ENCODE measurements at places on chromosomes 13 and 19.
A peak's percentile ranks its signal among the peaks of the same experiment; 100 is the strongest.

DNA sequence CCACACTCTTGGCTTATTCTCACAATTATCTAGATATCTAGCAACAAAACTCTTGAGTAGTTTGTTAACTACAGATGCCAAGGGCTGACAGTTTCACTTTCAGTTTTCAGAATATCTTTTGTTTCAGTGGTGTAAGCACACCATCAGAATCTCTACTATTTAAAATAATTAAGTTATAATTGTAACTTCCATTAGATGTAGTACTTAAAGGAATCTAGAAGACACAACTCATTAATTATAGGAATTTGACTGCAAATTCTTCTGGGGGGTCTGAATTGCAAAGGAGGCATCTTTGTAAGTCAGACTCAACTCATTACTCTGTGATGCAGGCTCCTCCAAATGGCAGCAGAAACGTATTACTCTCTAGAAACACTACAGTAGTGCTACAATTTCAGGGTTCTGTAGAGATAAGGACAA, 44.9 kb upstream of the USPL1 start:
- DNase-seq: peak; percentile 57

DNA sequence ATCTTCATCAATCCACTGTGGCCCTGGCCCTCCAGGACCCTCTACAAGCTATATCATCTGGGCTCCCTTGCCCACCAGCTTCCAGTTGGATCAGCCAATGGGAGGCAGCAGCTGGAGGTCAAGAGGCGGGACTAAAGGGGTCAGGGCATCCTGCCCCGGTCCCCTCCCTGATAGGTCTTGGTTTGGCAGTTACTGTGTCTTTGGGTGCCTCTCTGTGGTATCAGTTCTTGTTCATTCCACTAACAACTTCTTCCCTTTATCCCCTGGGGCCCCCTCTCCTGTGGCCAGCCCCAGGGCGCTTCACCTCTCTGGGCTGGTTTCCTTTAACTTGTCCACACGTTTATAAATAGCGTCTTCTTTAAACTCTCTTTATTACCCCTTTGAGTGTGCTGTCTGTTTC, 83.6 kb downstream of the DCT start:
- no peak for DNase-seq

DNA sequence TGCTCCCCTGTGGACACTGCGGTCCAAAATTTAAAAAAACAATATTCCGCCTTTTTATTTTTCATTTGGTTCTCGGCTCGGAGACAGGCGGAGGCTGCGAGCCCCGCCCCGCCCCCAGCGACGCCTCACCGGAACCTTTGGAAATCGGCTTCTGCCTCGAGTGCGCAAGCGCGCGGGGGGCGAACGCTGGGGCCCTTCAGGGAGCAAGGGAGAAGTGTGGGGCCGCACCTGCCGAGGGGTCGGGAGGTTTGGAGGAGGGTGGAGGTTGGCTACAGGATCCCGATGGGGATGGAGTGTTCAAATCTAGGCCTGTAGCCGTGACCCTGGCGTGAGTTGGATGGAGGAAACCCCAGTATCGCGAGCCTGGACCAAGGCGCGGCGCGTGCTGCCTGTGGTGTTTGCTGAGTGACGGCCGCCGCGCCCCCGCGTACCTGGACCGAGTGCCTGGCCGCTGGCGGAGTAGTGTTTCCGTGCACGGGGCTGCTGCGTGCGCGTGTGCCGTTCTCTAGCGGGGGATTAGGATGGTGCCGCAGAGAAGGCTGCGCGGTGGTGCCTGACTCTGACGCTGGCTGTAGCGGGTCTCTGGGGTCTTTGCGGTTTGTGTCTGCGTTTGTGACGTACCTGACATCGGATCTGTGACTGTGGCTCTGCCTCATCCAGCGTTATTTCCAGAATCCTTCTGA, 565 bp upstream of the ZFP30 start:
- DNase-seq: peak; percentile 72

DNA sequence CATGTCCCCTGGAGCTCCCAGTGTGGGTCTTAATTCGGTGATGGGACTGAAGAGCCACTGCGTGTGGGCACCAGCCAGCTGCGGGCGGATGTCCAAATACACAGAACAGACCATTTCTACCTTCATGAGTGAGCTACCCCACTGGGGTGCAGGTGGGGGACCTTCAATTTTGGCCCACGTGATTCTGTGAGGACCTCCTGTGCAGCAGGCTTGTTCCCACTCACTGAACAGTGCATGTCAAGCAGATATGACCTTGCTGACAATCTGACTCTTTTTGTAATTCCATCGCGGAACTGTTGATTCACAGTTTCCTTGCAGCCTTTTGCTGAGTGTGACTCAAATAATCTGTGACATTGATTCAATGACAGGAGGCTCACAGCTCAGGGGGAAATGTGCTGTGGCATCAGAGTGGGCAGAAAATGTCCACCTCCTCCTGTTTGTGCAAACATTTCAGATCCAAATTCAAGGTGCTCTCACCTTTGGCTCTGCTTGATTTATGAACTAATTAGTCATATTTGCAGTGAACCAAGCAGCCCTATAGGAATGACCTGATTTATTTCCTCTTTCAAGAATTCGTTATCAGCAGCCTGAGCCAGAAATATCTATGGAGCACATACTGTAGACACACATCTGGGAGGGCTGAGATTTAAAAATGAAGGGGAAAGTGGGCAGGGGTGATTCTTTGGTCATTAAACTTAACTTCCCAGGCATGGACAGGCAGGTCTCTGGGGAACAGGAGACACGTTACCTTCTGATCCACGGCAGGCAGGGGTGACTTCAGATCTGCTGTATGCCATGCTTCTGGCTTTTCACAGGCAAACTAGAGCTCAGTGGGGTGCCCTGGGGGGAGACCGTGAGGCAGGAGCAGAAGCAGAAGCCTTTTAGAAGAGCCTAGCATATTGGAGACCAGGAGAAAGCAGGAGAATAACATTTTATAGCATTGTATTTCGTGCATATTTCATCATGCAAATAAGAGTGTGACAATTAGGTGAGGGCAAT, 170.0 kb upstream of the KL start:
- DNase-seq: no peak

GRCh38 chr19:10692673-10693264, 8.5 kb upstream of the QTRT1 start:
- no peak for DNase-seq

DNA sequence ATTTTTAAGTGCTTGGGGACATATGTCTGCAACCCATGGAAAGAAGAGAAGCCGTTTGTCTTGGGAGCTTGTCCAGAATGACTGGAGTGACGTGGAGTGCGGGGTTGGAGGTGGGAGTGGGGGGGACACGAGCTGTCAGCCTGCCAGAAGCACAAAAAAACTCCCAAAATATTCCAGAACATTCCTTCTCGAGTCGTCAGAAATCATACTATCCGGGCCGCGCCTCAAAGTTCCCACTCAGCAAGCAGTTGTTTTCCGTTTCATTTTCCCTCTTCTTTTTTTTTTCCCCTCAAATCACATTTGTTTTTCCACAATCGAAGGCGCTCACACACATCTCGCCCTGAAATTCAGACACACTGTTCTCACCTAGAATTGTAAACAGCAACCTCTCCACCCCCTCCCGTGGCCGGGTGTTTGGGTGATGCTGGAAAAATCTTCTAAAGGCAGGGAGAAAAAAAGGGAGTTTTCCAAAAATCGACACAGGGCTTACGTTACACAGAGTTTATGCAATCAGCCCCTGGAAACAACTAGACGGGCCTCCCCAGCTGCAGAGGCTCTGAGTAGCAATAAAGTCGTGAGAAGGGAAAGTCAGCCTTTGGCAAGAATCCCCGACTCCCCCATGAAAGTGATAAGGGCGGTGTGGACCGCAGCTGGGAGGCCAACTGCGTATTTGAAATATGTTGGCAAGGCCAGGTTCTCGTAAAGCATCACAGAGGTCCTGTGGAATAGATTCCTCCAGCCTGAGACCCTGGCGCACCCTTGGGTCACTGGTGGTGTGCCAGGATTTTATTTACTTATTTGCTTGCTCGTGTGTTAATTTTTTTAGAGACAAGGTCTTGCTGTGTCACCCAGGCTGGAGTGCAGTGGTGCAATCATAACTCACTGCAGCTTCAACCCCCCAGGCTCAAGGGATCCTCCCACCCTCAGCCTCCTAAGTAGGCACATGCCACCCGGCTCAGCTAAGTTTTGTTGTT, 31.2 kb upstream of the KLF2 start:
- peak; percentile 87 for DNase-seq

DNA sequence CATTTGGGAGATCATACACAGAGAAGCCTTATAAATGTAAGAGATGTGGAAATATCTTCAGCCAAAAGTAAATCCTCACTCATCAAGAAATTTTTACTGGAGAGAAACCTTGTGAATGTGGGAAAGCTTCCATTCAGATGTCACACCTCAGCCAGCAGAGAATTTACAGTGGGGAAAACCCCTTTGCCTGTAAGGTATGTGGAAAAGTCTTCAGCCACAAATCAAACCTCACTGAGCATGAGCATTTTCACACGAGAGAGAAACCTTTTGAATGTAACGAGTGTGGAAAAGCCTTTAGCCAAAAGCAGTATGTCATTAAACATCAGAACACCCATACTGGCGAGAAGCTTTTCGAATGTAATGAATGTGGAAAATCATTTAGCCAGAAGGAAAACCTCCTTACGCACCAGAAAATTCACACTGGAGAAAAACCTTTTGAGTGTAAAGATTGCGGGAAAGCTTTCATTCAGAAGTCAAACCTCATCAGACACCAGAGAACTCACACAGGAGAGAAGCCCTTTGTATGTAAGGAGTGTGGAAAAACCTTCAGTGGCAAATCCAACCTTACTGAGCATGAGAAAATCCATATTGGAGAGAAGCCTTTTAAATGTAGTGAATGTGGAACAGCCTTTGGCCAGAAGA, 21.5 kb downstream of the ZNF146 start:
- DNase-seq: no peak

DNA sequence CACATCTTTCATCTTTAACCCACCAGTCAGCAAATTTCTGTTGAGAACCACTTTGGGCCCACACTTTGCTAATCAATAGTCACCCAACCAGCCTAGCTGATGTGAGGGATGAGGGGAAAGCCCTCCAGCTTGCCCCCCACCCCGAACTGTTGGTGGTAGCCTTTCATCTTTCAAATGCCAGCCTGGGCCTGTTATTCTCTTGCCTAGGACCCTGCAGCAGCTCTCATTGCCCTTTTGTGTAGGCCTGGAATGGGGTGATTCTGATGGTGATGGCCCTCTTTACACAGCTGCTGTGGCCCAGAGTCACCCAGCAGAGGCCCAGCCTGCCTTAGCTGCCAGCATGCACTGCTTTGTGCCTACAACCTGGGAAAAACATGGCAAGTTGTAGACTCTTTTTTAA, 294.5 kb downstream of the SLC7A1 start:
- DNase-seq: no peak

DNA sequence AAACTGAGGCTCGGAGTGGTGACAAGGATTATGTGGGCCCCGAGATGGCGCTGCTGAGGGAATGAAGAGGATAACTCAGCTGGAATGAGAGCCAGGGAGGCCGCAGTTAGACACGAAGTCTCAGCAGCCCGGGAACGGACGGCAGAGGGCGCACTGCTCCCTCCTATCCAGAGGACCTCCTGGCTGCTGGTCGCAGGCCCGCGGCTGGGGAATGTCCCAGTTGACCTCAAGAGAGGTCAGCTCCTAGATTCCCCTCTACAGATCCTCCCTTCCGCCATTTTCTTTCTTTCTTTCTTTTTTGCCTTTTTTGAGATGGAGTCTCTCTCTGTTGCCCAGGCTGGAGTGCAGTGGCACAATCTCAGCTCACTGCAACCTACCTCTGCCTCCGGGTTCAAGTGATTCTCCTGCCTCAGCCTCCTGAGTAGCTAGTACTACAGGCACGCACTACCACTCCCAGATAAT, 24.1 kb upstream of the ASPDH start:
- DNase-seq: peak; percentile 54

GRCh38 chr13:20064128-20064527, 96.7 kb downstream of the GJA3 start:
- no peak for DNase-seq

DNA sequence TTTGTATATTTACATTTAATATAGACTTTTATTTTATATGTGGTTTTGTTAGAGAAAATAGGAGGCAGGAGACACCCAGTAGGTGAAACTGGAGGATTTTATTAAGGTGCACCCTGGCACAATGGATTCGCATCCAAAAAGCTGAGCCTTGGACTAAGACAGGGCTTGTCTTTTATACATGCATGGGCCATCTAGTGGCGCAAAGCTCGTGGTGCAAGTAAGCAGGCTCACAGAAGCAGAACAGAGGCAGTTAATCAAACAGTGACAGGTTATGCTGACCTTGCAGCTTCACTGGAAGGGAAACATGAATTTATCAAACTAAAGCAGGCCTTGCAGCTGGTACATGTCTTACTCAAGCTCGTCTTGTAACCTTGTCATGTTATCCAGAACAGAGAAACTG, 58.8 kb upstream of the ZNF681 start:
- no peak for DNase-seq

DNA sequence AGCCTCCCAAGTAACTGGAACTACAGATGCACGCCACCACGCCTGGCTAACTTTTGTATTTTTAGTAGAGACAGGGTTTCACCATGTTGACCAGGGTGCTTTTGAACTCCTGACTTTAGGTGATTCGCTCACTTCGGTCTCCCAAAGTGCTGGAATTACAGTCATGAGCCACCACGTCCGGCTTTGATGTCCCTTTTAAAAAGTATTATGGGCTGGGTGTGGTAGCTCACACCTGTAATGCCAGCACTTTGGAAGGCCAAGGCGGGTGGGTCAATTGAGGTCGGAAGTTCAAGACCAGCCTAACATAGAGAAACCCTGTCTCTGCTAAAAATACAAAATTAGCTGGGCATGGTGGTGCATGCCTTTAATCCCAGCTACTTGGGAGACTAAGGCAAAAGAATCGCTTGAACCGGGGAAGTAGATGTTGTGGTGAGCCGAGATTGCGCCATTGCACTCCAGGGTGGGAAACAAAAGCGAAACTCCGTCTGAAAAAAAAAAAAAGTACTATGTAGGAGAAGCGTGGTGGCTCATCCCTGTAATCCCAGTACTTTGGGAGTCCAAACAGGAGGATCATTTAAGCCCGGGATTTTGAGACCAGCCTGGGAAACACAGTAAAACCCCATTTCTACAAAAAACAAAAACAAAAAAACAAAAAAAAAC, 22.8 kb upstream of the ERVV-1 start:
- DNase-seq: peak; percentile 41

GRCh38 chr19:45404557-45405434, at the start of gene PPP1R13L:
PPP1R13L (minus strand) TSS chr19:45405069; CDS start chr19:45398318, 6,751 bp downstream.
- DNase-seq: no peak

DNA sequence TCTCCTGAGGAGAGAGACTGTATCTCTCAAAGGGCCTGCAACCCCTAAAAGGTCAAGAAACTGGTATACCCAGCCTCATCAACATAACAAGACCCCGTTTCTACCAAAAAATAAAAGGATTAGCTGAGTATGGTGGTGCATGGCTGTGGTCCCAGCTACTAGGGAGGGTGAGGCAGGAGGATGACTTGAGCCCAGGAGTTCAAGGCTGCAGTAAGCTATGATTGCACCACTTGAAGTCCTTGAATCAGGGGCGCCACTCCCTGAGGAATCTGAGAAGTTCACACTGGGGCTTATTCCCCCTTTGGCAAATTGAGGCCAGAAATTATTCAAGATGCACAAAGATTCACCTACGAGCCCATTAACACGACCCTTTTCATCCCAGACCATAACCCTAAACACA, 83.0 kb downstream of the TSHZ3 start:
- no peak for DNase-seq

- DNase-seq: no peak
These were observed 170.9 kb downstream of the USP12 start for GRCh38 chr13:27000686-27001085.

GRCh38 chr19:29926801-29927200, 15.2 kb upstream of the URI1 start:
- DNase-seq: no peak

Data from inflammatory macrophage treated with lipopolysaccharide for 1 hour (primary cell).